T-helper 9 cell (primary cell): ENCODE measurements at places on chromosomes 3 and 15.

- no peak for DNase-seq
These were observed 11.5 kb upstream of the PARP14 start for GRCh38 chr3:122668930-122669730.

- no peak for DNase-seq
These were observed 316.2 kb upstream of the THRB start for GRCh38 chr3:24810881-24811280.

- DNase-seq, result no peak
These were observed 227.3 kb downstream of the CACNA2D3 start for GRCh38 chr3:54349691-54350090.

GRCh38 chr15:36356978-36357601 is 222.3 kb upstream of the CDIN1 start:
- no peak for DNase-seq

- DNase-seq, result no peak
These were observed 576.2 kb upstream of the KCNMB2 start for GRCh38 chr3:177960014-177960413.

DNA sequence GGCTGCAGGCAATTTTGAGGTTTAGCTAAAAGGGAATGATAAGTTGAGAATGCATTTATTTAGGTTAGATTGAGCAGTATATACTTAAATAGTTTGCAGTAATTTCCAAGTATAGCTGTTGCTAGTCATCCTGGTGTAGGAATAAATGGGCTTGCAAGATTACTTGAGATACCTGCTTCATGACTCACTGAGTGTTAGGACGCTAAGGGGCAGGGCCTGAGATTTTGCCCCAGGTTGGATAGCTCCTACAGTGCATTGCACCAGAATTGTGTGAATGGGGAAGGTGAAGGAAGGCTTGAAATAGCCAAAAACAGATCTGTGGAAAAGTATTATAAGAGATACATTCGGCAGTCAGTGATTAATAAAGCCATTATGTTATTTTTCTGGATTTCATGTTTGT is 72.8 kb downstream of the KCNH8 start:
- DNase-seq, result no peak
